ENCODE measurements at places on chromosomes 16 and 17.

- DNase-seq = peak; percentile 48
Observed at GRCh38 chr17:73644145-73645049, at the start of gene SDK2. Gene SDK2, minus strand, starts transcription at chr17:73644445. Its CDS starts 357 bp downstream, at chr17:73644088.

GRCh38 chr16:89324056-89325010, 106.8 kb downstream of the ZNF778 start:
- no peak for DNase-seq

- DNase-seq = no peak
Observed at GRCh38 chr16:23227529-23227928, 45.0 kb downstream of the SCNN1G start.

GRCh38 chr17:14712611-14713021, 411.7 kb downstream of the HS3ST3B1 start:
- DNase-seq = no peak

DNA sequence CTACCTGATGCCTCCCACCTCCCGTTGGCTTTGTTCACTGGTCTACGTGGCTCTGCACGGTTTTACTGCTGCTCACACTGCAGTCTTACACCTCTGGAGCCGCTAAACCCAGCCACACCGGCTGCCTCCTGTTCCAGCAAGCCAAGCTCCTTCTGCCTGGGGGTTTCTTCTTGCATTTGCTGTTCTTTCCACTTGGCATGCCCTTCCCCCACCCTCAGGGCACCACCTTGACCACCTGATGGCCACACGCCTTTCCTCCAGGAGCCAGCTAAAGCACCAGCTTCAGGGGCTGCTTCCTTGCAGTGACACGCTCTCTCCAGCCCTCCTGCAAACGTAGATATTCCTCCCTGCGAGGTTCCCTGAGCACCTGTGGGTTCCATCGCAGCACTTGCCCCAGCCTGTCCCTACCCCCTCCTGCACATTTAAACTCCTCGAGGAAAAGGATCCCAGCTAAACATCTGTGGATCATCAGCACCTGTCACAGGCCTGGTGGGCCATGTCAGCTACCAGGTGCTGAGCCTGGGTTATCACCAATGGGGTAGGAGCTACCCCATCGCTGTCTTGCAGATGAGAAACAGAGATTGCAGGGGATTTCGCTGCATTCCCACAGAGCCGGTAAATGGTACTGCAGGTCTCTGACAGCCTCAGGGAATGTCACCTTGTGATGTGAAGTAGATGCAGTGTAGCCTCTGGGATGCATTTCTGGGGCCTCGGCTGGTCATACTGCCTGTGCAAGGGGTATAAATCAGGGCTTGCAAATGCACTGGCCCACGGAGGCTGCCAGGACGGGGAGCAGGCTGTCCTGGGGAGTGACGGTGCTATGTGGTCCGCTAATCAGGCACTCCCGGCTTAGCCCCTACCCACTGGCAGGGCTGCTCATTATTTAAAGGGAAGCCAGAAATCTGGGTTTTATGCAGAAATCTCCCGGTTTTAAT, 285.2 kb downstream of the CPPED1 start:
- no peak for DNase-seq

DNA sequence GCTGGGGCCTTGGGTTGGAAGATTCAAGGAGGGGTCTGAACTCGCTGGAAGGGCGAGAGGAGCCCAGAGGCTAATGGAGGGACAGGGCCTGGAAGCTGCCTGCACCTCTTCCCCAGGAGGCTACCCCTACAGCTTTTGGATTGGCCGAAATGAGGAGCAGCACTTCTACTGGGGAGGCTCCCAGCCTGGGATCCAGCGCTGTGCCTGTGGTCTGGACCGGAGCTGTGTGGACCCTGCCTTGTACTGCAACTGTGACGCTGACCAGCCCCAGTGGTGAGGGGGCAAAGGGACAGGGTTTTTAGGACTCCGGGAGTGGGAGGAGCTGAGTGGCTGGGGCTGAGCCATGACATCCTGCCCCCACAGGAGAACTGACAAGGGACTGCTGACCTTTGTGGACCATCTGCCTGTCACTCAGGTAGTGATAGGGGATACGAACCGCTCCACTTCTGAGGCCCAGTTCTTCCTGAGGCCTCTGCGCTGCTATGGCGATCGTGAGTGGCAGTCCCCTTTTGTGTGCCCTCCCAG, 8.8 kb downstream of the CNTNAP1 start:
- DNase-seq = no peak

DNA sequence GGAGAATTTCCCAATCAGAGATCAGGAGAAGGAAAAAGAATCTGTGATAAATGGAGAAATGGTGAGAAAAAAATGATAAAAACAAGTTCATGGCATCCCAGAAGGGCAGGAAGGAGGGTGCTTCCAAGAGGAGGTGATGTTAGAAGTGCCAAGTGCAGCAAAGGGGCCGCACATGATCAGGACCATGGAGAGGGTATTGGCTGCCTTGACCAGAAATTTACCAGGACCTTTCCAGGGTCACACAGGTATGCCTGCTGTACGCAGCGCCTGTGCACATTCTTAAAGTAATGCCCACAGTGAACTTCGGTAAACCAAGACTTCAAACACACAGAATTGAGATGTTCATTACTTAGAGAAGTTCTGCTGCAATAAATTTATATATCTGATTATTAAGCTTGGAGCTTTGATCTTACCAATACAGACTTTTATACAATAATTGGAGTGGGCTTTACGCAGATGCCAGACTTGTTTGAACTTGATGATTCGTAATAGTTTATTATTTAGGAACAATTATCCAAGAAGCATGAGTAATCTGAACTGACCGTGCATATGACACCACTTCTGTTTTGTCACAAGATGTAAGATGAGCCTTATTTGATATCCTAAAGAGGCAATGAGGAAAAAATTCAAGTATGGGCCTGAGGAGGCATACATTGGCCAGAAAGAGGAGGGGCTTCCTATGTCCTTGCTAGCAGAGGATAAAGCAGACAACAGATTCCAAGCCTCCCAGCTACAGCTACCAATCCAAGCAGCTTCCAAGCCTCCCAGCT, 2.2 kb upstream of the KRT33A start:
- DNase-seq = no peak

DNA sequence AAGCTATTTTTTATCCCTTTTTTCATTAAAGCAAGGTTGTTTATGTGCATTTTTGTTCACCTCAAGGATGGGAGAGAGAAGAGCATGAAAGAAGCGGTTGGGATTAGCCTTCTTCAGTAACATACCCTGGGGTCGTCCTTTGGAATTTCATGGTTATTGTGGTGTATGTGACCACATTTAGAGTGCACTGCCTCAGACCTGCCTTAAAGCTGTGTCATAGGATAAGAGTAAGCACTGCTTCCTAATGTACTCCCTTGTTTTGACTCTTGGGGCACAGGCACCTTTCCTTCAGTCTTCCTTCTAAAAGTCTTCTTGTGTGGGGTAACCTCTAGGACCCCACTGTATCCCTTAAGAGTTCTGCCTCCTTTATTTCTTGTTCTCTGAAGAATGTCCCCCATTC, 28.9 kb downstream of the TNRC6A start:
- DNase-seq = no peak

DNA sequence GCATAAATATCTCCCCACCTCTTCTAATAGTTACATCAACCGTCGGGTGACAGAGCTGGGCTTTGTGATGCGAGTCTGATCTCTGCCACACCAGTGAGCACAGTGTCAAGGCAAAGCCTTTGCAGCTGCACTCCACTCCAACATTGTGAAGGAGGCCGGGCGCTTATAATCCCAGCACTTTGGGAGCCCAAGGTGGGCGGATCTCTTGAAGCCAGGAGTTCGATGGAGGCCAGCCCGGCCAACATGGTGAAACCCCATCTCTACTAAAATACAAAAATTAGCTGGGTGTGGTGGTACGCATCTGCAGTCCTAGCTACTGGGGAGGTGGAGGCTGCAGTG, 18.9 kb downstream of the CYB5D2 start:
- DNase-seq = no peak

DNA sequence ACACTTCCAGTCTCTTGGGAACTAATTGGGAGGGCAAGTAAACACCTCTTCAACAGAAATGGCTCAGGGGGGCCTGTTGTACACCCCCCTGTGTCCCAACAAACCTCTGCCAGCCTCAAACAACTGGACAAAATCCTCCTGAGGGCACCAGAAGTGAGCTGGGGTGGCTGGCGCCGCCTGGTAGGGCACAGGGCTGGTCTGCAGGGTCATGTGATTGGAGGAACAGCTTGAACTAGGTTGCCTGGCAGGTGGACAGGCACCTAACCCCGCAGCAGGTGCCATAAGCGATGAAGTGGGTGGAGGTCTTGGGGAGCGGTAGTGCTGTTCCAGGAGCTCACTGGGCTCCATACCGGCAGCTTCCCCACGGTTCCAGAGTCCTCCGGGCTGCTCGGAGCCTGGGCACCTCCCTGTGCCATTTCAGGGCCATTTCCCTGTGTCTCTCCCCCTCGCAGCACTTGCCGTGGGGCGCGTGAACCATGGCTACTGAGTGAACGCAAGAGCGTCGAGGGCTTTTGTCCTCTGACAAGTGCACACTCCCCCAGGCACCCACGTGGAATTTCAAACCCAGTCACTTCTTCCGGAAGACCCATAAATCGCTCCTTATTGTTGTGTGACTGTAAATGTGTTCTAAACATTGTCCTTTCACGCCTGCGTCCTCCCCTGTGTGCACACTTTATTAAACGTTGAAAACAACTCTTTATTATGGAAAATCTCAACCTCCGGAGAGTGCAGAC, 101.5 kb downstream of the SEC14L1 start:
- peak; percentile 83 for DNase-seq

- DNase-seq = no peak
Observed at GRCh38 chr16:35714665-35715064, 2255.3 kb downstream of the TP53TG3F start.

DNA sequence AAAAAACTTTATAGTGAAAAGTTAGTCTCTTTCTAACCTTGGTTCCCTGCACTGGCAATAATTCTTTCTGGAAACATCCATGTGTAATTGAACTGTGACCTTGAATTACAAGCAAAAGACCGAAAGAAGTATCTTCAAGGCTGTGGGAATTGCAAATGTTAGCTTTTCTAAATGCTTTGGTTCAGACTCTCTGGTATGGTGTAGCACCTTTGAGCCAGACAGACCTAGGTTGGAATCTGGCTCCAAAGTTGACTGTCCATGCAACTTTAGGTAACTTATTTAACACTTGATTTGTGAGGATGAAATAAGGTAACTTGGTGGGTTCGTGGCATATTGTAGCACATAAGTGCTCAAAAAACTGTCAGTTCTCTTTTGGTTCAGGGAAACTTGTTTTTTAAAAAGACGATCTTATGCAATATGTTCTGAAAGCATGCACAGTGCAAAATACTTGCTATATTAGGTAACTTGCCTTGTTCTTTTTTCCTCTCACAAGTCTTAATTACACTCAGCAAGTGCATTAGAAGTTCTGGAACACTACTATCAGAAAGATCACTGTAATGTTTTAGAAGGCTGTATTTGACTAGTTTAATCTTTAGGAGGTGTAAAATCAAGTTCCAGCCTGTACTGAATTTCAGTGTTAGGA, 46.3 kb downstream of the TANGO6 start:
- DNase-seq = no peak

DNA sequence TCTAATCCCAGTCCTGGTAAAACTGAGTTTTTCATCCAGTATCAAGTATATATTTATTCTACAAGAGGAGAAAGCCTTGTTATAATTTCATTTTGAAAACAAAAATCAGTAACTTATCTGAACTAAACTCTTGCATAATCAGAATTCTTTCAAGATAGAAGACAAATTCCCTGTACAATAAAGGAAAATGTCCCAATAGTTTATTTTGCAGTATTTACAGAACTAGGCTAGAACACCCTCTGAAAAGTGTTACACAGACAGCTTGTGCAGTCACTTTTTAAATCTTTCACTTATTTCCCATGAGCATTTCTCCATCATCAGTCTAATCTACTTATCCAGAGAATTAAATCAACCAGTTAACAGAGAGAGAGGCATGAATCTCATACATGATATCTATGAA, 48.5 kb downstream of the SPOP start:
- DNase-seq = no peak

DNA sequence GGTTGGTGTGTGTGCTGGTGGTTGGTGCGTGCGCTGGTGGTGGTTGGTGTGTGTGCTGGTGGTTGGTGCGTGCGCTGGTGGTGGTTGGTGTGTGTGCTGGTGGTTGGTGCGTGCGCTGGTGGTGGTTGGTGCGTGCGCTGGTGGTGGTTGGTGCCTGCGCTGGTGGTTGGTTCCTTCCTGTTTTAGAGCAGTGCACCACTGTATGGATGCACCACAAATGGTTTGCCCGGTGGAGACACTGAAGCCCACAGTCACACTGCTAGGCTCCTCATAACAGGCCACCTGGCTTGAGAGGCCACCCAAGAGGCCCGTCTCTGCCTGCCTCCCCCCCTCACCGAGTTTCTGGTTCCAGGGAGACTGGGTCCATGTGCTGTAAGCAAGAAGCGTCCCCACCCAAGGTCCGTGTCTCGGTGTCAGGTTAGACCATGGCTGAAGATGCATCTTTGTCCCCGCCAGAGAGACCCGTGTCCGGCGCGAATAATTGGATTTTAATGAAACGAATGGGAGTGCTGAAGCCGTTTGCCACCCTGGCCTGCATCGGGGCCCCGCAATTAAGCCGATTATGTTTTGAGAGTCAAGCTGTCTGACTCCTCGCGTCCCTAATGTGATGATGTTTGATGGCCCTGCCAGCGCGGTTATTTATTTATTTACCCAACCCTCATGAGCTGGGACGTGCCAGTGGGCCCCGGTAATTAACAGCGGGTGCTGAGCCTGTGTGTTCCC, 161.3 kb upstream of the GSE1 start:
- peak; percentile 36 for DNase-seq

GRCh38 chr16:8554881-8555280, 35.4 kb downstream of the TMEM114 start:
- no peak for DNase-seq

DNA sequence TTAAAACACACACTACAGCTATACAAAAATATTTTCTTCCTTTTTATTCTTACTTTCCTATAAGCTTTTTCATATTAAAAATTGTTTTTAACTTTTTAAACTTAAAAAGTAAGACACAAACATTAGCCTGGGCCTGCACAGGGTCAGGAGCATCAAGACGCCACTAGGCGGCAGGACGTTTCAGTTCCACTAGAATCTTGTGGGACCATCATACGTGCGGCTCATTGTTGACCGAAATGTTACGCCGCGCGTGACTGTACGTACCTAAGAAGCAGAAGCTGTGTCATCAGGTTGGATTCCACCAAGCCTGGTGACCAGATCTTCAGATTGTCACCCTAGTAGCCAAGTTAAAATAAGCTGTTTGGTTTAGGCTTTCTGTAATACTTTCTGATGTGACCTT, 47.1 kb downstream of the USP10 start:
- DNase-seq = no peak

DNA sequence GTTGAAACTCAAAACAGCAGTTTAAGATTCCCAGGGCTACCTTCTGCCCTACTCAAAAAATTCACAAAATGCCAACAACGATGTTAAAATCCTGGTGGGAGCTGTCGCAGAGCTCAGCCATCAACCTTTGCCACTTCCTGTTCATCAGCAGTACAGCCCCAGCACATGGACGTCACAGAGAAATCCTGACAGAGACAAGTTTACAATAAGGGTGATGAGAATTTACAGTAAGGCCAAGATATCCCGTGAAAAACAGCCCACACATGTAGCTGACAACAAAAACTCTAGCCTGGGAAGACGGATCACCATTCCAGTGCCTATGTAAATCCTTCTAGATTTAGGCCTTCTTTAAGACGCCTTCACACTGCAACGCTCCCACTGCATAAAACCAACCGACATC, 18.8 kb downstream of the USP22 start:
- no peak for DNase-seq
